ENCODE measurements at places on chromosomes 6 and 20. TPM values are rescaled to one million over a fixed set of nuclear protein-coding genes. Genes with fewer than 3 reads are reported as not detected.

BLOC1S5 gene
- total RNA-seq = 15.6 TPM

HSF2 gene
- total RNA-seq = 40.5 TPM

MUC22 gene
- not detected for total RNA-seq

PAK5 gene
- total RNA-seq = 0.22 TPM

CST4 gene
- total RNA-seq = not detected

BRPF3 gene
- 15.6 TPM for total RNA-seq

KCNK16 gene
- total RNA-seq = not detected

- no peak for DNase-seq
Observed at GRCh38 chr6:166019214-166019613, 148.4 kb downstream of the TBXT start.

GRCh38 chr6:20660534-20660933, 126.3 kb downstream of the CDKAL1 start:
- DNase-seq = no peak

- no peak for DNase-seq
Observed at GRCh38 chr6:153539602-153540001, 408.5 kb upstream of the RGS17 start.

GRCh38 chr6:2158596-2159271, 86.7 kb downstream of the GMDS start:
- peak; percentile 67 for DNase-seq

- DNase-seq = peak; percentile 84
Observed at GRCh38 chr20:58890518-58891085, 38.1 kb downstream of the GNAS start.

GRCh38 chr6:27720607-27721580, 191.3 kb downstream of the OR2B2 start:
- DNase-seq = peak; percentile 74

DNA sequence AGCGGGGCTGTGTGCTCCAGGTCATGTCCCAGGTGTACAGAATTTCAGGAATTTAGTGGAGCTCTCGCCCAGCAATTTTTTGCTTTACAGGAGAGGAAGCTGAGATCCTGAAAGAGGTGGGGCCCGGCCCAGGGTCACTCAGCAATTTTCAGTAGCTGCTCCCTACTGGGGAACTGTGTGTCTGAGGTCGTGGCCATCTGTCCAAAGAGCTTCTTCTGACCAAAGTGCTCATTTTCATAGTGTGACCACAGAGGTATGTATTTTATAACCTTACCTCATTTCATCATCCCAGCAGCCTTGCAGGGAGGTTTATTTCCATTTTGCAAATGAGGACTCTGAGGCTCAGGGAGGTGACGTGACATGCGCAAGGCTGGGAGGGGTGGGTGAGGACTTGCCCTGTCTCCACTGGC, 46.3 kb downstream of the FAM209B start:
- peak; percentile 25 for DNase-seq
